Astrocyte (in vitro differentiated cells and primary cell): ENCODE measurements at places on chromosomes 2 and 18. TPM values are rescaled to one million over a fixed set of nuclear protein-coding genes. Genes with fewer than 3 reads are reported as not detected.

INPP5D gene
- total RNA-seq, result 8.9 and 14.7 TPM in 2 replicates

CAMKMT gene
- total RNA-seq, result 8.9 and 9.3 TPM in 2 replicates

EFHD1 gene
- 15.7 and 18.8 TPM in 2 replicates for total RNA-seq

- H3K27ac ChIP-seq, result no peak overlapping the region
- H3K4me3 ChIP-seq, result no peak overlapping the region
- no peaks in the 10 kb centered on the region for H3K4me1 ChIP-seq
- H3K27me3 ChIP-seq, result no peaks in the 10 kb centered on the region
Observed at GRCh38 chr2:26024260-26024659, 9.6 kb upstream of the RAB10 start.

DNA sequence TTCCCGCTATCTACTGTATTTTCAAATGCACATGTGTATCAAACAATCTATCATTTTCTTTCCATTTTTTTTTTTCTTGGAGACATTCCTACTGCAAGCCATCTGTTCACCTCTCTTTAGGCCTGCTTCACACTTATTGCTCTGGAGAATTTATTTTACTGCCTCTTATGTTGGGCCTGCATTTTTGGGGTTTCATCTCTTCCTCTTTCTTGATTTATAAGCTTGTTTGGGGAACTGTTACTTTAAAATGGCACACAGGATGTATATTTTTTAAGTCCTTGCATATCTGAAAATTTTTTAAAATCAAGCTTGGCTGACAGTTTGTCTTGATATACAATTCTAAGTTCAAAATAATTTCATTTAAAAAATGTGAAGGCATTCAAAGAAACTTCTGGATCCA is 3.5 kb upstream of the RAB27B start:
- H3K4me1 ChIP-seq, result peaks cover 6% of the 10 kb centered on the region
- no peaks in the 10 kb centered on the region for H3K36me3 ChIP-seq
- no peak overlapping the region for H3K27ac ChIP-seq
- H3K27me3 ChIP-seq, result no peaks in the 10 kb centered on the region
- DNase-seq, result no peak

GRCh38 chr2:17752246-17752645 is 1.4 kb downstream of the SMC6 start:
- peaks cover 18% of the 10 kb centered on the region for H3K4me1 ChIP-seq
- no peaks in the 10 kb centered on the region for H3K36me3 ChIP-seq
- H3K4me3 ChIP-seq, result peak overlapping the region; percentile 92
- no peak for DNase-seq
